Motor neuron (in vitro differentiated cells): ENCODE measurements at places on chromosomes 1 and 21. TPM values are rescaled to one million over a fixed set of nuclear protein-coding genes. Genes with fewer than 3 reads are reported as not detected.

BACE2 gene
- 2.4 and 2.9 TPM in 2 replicates for total RNA-seq

GRCh38 chr1:9784508-9785133 is 39.1 kb downstream of the CLSTN1 start:
- no peak for ATAC-seq

CFHR1 gene
- 0.92 TPM in 2 replicates for total RNA-seq

OR2G3 gene
- total RNA-seq, result not detected in 2 replicates
